ENCODE measurements at places on chromosomes 1 and 21.

- DNase-seq, result no peak
These were observed 97.5 kb downstream of the DMRTB1 start for GRCh38 chr1:53556657-53557227.

DNA sequence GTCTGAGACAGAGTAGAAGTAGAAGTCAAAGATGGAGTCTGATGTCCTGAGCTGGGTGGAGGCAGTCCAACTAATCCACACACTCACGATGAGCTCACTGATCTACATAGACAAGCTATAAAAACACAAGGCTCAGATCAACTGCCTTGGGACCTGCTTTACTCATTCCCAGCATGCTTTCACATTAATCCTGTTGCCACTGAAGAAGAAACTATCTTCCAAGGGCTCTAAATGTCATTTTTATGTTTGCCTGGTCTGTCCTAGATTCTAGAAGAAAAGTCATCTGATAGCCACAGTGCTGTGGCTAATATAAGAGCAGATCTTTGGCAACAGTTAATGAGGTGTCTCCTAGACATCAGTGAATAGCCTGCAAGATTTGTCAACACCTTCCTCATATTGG lies 522.7 kb downstream of the NUF2 start:
- DNase-seq, result no peak

- DNase-seq, result no peak
These were observed 36.0 kb downstream of the RRP1 start for GRCh38 chr21:43825242-43825935.

GRCh38 chr1:185936641-185937040 lies 202.4 kb downstream of the HMCN1 start:
- DNase-seq, result no peak

- no peak for DNase-seq
These were observed 24.9 kb upstream of the MAP1LC3C start for GRCh38 chr1:242023805-242024204.

DNA sequence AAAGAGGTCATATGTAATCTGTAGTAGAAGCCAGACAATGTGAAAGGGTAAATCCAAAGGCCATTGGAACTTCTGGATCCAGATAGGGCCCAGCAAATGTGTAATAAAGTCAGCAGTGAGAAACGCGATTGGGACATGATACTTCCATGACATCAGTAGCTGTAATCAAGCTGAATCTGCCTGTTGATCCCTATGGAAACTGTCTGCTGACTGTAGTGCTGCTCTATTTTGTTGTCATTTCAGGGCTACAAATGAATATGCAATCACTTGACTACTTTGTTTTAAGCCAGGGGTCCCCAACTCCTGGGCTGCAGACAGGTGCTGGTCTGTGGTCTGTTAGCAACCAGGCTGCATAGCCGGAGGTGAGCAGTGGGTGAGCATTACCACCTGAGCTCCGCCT lies 46.0 kb upstream of the RHOU start:
- DNase-seq, result no peak

GRCh38 chr1:228022571-228023293 lies 15.9 kb downstream of the WNT3A start:
- no peak for DNase-seq

DNA sequence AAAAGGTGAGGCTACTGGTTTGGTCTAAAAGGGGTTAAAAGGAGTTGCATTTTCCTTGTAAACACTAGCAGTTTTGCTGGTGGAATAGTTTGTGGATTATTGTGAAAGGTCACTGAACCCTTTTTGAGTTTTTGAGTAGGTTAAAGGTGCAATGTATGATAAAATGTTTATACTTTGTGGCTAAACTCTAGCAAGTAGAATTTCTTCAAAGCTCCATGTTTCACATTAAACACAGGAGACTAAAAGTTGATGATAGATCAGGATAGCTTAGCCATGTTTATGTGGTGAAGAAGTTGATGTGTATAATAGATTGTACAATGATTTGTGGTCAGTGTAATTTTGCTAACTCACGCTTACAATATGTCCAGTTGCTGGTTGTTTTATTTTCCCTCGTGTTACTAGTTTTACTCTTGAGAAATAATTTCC lies 13.1 kb downstream of the ZNF326 start:
- DNase-seq, result no peak

DNA sequence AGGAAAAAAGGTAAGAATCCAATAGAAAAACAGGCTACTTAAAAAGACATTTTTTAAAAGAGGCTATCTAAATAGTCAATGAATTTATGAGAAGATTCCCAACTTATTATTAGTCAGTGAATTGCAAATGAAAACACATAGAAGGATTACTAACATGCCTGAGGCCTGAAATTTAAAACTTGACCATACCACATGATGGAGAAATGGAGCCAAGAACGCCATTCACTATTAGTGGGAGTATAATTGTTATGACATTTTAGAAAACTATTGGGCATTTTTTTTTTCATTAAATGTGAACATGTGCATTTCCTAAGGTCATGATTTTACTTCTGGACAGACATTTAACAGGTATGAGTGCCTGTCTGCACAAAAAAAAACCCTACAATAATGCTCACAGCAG lies 24.8 kb upstream of the OR2B11 start:
- no peak for DNase-seq

GRCh38 chr1:228217551-228218344 lies 9.9 kb downstream of the OBSCN start:
- DNase-seq, result no peak

DNA sequence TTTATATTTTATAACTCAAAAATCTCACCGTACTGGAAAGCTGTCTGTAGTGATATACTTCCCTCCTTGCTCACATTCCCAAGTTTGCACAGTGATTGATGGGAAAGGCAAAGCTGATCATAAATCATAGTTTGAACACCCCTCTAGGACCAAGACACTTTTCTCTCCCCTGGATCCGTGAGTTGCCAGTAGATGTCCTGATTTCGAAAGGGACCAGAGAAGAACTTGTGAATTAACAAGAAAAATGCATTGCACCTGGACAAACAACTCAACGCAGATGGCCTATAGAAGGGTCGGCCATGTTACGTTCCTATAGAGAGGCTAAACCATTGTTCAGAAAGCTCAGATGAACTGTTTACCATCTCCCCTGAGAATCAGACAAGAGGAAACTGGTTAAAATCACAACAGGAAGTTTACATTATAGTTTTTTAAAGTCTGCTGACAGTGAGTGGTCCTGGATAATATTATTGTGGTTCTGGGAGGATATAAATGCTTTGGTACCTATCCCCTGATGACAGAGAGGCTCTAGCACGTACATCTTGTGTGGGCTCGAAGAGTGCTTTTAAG lies 124.0 kb upstream of the SLC45A1 start:
- no peak for DNase-seq

- DNase-seq, result no peak
These were observed 74.2 kb downstream of the TEX35 start for GRCh38 chr1:178587096-178587495.

DNA sequence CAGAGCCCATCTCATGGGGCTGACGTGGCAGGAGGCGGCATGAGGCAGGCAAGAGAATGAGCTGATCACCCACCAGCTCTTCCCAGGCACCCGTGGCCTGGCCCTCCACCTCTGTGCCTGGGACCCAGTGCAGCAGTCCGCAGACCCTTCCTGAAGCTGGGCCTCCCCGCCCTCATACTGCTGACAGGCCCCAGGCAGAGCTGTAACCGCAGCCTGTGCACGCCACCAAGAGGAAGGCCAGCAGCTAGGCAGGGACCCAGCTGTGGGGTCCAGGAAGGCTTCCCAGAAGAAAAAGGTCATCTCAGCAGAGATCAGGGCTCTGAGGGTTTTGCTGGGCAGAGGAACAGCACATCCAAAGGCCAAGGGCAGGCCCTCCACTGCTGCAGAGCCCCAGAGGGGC lies 9.8 kb upstream of the MTFR1L start:
- no peak for DNase-seq

GRCh38 chr1:221418346-221418745 lies 323.5 kb downstream of the DUSP10 start:
- no peak for DNase-seq

GRCh38 chr1:12461754-12462153 lies 156.3 kb downstream of the DHRS3 start:
- no peak for DNase-seq

DNA sequence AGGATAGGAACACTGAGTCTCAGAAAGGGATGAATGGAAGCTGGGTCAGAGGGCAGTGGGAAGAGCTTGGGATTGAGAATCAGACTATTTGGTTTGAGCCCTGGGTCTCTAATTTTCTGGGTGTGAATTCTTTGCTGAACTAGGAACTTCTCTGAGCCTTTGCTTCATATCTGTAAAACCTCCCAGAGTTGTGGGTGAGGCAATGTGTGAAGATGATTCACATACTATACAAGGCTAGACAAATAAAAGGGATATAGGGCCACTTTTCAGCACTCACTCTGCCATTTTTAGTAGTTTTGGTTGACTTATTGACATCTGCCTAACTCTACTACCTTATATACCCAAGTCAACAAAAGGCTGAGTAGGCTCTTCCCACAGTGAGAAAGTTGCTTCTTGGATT lies 77.7 kb upstream of the JUN start:
- no peak for DNase-seq

GRCh38 chr1:204384636-204385352 lies 25.1 kb upstream of the PLEKHA6 start:
- no peak for DNase-seq

DNA sequence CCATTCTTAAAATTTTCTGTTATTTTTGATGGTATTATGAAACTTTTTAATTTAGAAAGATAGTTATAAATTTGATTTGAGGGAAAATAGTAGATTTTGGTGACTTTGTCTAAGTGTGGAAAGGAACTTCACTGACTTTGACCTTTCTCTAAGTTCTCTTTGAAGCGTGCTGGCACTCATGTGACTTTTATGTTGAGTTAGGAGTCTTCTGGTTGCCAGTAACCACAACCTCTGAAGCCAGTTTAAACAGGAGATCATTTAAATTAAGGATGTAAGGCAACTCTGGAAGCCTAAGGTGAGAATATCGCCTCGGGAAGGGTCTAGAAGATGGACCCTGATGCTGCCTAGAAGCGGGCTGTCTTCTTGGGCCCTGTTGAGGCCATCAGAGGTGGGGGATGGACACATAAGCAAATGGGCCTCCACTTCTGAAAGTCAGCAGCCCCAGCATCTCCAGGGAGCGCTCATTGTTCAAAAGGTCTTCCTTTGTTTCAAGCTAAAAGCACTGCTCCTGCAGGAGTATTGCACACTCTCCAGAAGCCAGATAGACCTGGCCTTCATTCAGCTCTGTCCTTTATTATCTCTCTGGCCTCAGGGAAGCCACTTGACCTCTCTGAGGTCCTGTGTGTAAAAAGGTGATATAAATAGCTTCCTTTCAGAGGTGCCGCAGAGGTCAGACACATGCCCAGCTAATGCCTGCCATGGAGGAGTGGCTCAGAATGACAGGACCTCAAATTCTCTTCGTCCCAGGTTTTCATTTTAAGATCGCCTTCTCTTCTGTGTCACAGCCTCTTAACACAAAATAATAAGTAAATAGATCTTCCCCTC lies 5.1 kb upstream of the RCAN1 start:
- no peak for DNase-seq

- DNase-seq, result no peak
These were observed 145.6 kb downstream of the ZZZ3 start for GRCh38 chr1:77536813-77537212.

DNA sequence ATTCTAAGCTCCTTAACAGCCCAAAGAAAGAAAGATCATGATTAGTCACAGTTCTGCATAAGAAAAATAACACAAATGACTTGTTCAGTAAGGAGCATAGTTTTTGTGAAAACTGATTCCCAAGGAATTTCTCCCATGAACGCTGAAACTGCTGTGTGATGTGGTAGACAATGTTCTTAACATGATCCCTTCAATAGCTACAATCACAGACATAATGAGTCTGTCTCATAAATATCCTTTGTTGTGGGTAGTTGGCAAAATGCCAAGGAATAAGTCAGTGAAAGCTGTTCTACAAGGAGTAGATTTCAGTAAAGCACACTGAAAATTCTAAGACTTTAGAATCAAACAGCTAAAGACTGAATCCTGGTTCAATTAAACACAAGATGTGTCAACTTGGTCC lies 404.8 kb downstream of the HLX start:
- DNase-seq, result no peak

GRCh38 chr1:159763686-159764085 lies 17.1 kb upstream of the DUSP23 start:
- no peak for DNase-seq

- DNase-seq, result no peak
These were observed 221.4 kb downstream of the HLX start for GRCh38 chr1:221100611-221101010.

GRCh38 chr1:99327357-99327756 lies 63.1 kb downstream of the PLPPR4 start:
- DNase-seq, result no peak

- DNase-seq, result no peak
These were observed 55.2 kb downstream of the ATP1B1 start for GRCh38 chr1:169161496-169162194.

DNA sequence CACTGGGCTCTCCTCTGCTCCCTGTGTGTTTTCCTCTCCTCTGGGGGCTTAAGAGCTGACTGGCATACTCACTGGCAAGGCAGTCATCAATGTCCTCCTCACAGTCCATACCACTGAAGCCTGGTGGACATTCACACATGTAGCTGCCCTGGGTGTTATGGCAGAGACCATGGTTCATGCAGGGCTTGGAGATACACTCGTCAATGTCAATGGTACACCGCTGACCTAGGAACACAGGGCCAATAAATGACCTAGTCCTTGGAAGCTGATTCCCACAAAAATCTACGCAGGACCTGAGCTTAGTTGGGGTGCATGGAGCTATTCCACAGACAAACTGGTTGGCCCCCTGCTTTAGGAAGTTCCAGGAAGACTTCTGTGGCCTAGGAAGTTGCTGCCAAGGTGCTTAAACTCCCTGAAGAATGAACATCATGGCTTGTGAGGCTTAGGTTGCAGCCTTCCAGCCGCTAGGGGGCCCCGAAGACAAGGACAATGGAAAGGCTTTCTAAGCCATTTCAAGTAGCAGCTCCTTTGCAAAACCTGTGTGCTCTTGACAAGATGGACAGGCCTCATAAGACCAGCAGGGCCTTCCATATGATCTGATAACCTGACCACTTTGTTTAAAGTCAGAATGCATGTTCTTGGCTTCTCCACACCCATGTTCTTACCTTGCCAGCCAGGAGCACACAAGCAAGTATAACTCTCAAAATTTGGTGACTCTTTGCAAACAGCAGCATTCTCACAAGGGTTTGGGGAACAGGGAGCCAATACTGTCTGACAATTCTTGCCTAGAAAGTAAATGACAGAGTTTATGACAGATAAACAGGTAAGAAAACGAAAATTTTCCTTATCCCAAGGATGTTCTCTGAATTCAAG lies 52.3 kb upstream of the ADAM30 start:
- peak; percentile 39 for DNase-seq

GRCh38 chr1:53642607-53643006 lies 96.4 kb downstream of the GLIS1 start:
- no peak for DNase-seq

All from stimulated activated CD8-positive, alpha-beta memory T cell treated with anti-CD3 and anti-CD28 coated beads, Interleukin-4, amount 100 ng/mL, for 4 hours (primary cell).